Mesendoderm (in vitro differentiated cells): ENCODE measurements at places on chromosomes 4 and X.

DNA sequence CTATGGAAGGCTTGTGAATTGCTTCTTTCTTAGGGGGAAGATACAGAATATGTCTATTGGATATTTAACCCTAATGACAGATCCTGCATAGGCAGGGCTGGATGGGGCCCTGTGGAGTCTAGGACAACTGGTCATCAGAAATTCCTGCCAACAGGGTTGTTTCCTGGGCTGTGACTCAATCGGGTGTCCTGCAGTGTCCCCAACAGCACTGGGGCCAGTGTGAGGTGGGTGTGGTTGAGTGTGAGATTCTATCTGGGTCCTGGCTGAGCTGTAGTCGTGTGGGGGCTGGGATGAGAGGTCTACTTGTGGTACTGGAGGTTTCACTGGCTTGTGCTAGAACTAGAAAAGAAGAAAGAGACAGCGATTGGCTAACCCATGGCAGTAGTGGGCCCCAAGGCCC lies 87.3 kb upstream of the WDR1 start:
- DNase-seq = no peak

DNA sequence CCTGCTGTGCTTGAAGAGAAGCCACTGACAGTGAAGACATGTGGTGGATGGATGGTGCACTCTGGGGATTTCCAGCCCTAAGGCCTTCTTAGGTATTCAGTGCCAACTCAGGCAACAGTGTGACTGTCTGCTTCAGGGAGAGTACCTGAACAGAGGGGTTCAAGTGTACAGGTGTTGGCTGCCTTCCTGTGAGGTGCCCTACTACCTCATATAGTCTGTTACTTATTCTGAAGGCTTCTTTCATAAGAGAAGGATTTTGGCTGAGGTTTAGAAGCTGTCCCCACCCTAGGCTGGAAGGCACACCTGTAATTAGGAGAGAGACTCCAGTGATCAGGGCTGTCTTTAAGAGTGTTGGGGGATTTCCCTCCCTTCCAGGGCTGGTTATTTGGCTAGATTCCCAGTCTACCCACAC lies 1.8 kb downstream of the FTHL17 start:
- no peak for DNase-seq

DNA sequence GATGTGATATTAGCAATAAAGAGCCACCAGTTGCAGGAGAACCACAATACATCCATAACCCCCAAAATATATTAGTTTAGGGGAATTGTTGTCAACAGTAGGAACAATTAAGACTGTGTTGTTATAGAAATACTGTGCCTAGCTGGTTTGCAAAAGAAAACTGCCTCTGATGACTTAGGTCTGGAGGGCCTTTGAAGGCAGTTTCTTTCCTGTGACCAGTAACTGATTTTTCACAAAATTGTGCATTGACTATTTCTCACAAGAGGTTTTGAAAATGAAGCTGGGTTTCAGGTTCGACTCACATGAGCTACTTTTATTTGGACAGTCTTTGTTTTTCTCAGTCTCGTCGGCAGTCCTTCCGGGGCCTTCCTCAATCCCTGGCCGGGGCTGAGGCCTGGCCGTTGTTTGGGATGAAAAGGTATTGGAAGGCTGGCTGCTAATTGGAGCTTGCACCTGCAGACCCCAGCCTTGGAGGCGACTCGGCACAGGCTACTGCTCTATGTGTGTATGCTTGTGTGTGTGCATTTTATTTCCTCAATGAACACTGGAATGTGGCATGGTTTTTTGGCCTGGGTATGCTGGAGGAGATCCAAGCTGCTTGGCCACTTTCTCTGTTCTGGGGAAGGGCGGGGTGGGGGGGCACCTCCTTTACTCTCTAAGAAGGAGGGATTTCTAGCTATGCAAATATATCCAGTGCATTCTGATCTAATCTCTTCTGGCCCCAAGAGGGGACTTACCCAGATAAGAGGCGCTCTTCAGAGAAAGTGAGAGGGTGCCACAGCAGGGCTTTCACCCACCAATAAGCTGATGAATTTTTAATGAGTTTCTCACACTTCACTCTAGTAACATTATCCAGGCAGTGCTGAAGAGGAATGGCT lies 49.5 kb upstream of the LNX1 start:
- DNase-seq = peak; percentile 67

DNA sequence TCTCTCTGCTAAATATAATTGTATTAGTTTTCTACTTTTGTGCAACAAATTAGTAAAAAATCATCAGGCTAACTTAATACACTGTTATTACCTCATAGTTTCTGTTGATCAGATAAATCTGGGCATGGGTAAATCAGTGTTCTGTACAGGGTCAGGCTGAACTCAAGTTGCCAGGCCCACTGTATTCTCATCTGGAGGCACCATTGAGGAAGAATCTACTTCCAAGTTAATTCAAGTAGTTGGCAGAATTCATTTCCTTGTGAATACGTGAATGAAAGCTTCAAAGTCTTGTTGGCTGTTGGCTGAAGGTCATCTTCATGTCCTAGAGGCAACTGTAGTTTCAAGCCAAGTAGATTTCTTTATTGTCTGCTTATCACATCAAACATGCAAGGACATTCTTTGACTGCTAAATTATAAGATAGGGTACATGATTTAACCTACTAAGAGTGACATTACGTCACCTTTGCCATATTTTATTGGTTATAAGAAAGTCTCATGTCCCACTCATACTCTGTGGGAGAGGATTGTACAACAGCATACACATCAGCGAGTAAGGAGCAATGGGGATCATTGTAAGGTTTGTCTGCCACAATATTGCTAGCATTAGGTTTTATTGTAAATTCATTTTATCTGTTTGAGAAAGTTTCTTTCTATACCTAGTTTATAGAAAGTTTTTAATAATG lies 1219.0 kb downstream of the ARAP2 start:
- no peak for DNase-seq

GRCh38 chr4:158775091-158775651 lies 6.3 kb downstream of the FNIP2 start:
- DNase-seq = no peak

GRCh38 chr4:2281575-2282343 lies 19.9 kb upstream of the MXD4 start:
- DNase-seq = no peak

DNA sequence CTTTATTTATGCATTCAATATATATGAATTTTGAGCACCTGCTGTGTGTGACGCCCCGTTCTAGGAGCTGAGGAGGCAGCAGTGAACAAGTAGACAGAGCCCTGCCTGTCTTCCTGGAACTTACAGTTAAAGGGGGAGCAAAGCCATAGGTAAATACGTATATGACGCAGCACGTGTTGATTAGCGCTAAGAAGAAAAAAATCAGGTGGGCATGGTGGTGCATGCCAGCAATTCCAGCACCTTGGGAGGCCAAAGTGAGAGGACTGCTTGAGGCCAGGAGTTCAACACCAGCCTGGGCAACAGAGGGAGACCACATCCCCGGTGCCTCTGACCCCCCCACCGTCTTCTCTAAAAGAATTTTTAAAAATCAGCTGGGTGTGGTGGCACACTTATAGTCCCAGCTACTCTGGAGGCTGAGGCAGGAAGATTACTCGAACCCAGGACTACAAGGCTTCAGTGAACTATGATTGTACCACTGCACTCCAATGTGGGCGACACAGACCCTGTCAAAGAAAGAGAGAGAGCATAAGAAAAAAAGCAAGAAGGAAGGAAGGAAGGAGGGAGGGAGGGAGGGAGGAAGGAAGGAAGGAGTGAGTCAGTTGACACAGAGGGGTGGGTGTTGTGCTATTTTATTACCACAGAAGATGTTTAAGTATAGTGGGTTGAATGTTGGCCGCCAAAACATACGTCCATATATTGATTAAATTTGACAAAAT lies 5.4 kb upstream of the KIAA0232 start:
- no peak for DNase-seq
